ENCODE measurements at places on chromosomes 2 and 18.
A peak's percentile ranks its signal among the peaks of the same experiment; 100 is the strongest.

DNA sequence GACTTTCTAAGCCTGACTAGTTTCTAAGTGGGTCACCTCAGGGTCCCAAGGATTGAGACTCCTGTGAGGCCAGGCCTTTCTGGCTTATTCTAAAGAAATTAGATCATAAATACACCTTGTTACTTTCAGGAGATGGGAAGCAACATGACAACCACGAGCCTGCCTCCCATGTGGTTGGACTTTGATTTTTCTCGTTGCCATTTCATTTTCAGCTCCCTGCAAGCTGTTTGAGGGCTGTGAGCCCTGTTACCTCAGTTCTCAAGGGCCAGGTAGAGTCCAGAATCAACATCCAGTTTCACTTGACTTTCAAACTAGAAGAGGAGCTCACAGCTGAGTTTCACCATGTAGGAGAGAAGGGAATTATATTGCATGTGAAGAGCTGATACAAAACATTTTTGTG, 159.8 kb upstream of the BCL2L11 start:
- DNase-seq: no peak

- no peak for DNase-seq
Measured at GRCh38 chr2:239036819-239037558, 189.1 kb downstream of the TWIST2 start.

GRCh38 chr2:199602271-199602895, 144.6 kb upstream of the SATB2 start:
- no peak for DNase-seq

DNA sequence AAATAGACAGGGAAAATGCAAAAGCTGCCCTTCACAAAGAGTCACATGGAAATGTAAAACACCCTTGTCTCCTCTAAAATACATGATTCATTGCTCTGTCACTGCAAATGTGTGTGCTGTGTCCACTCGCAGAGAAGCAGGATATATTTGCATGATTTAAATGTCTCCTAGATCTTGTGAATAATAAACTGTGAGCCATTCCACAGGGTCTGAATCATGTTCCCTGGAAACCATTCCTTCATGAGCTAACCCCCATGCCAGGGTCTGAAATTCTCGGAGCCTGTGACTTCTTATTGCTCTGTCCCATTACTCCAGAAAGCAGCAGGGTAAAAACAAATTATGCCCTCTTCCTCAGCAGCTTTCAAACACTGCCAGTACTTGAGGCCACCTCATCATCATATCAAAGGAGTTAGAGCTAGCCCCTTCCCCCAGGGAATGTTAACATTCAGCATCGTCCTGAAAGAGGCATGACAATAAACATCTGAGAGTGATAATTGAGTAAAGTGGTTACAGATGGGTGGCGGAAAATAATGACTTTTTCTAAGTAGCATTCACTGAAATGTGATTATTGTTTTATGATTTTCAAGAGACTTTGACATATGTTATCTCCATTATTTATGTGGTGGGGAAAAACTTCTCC, 11.7 kb upstream of the CNGA3 start:
- peak; percentile 92 for DNase-seq

DNA sequence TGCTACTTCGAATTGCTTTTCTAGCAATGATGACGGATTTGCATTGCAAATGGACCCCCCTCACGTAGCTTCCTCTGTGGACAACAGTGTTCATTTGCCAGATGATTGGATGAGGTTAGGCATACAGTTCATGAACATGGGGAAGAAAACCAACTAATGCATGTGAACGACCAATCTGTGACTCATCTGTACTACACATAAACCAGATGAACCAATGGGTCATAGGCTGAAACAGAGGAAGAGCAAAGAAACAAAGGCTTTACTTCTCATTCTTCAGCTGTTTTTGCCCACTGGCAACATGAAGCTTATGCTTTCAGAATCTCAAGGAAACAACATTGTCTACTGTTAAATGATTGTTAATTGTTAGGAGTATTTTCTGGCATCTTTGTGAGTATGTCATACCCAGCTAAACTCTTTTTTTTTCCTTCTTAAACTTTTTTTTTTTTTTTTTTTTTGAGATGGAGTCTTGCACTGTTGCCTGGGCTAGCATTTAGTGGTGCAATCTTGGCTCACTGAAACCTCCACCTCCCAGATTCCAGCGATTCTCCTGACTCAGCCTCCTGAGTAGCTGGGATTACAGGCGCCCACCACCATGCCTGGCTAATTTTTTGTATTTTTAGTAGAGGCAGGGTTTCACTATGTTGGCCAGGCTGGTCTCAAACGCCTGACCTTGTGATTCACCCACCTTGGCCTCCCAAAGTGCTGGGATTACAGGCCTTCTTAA, 35.5 kb downstream of the EFEMP1 start:
- peak; percentile 94 for DNase-seq

DNA sequence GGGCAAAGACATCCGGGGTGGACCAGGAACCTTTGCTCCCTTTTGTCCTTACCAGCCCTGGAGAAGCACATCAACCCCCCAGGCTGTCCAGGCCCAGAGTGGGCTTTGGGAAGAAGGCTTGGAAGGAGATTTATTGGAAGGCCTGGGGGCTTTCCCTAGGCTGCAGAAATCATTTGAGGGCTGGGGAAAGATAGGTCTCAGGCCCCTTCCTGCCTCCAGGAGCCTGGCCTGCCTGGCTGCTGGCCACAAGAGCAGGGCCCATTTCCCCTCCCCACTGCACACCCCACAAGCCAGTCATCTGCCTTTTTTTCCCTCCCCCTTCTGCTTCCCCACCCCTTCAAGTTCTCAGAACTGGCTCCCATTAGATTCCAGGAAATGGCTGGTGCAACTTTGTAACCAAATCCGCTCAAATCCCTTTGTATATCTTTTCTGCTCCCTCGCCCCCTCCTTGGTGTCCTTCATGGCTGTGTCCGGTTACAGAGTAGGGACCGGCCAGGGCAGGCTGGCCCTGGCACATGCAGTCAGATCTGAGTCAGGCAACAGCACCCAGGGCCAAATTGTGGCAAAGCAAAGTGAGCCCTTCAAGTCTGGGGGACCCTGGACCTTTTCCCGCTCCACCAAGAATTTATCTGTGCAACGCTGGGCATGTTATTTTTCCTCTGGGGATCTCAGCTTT, 20.8 kb upstream of the TNP1 start:
- peak; percentile 13 for DNase-seq

- no peak for DNase-seq
Measured at GRCh38 chr2:238267884-238268680, 20.3 kb downstream of the PER2 start.

GRCh38 chr18:43547456-43547855, 270.2 kb upstream of the SYT4 start:
- DNase-seq: no peak

- peak; percentile 46 for DNase-seq
Measured at GRCh38 chr18:54607213-54608027, 16.4 kb downstream of the DYNAP start.

DNA sequence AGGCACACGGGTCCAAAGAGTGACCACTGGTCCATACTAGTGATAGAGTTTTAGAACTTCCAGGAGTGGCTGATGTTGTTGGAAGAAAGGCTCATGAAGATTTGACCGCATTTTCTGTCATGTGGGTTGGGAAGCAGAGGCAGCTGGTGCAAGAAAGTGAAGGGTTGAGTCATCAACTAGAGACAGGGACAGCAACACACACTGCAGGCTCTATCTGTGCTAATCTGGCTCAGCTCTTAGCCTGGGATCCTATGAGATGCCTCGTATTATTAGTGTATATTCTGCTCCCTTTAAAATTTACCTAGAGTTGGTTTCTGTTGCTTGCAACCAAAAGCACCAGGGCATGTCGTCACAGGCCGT, 2.5 kb upstream of the SH3RF3 start:
- peak; percentile 90 for DNase-seq

DNA sequence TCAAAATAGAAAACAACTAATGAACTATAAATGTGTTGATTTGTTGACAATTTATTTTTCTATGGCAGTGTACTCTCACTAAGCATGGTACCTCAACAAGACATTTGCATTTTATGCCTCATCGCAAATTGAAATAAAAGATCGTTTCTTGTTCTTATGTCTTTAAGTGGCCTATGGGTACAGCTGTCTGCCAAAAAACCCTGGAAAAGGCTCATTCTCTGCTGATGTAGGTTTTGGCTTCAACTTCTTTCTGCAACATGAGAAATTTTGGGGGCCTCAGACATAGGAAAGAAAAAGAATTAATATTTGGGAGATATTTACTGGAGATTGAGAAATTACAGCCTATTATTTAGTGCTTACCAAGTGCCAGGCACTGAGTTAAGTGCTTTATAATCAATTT, 205.1 kb upstream of the DPP10 start:
- no peak for DNase-seq

DNA sequence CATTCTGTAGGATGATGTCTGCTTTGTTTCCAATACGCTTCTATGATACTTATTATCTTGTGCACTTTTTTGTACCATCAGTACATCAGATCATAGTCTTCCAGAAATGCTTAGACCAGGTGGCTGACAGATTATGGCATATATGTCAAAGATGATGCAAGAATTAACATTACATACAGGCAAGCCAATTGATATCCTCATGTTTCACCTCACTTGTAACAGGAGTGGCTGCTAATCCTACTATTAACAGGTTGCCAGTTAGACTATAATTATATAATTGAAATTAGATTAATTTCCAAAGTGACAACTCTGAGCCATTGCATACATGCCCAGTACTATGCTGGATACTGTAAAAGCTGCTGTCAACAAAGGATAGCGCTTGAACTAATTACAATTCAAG, 77.2 kb downstream of the TLK1 start:
- no peak for DNase-seq

- DNase-seq: no peak
Measured at GRCh38 chr2:37011130-37011529, 44.8 kb upstream of the STRN start.

DNA sequence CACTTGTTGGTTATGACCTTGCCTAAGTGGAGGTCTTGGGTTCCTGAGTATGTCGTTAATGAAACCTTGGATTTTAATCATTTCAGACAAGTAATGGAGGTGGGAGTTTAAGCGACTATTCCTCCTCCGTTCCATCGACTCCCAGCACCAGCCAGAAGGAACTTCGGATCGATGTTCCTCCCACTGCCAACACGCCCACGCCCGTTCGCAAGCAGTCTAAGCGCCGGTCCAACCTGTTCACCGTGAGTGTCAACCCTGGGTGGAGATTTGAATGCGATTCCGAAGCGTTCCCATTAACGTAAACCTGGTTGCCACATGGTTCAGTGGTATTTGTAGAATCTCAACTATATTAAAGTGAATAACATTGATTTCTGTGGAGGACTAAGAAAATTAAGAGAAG, 305.4 kb downstream of the AGAP1 start:
- DNase-seq: no peak

DNA sequence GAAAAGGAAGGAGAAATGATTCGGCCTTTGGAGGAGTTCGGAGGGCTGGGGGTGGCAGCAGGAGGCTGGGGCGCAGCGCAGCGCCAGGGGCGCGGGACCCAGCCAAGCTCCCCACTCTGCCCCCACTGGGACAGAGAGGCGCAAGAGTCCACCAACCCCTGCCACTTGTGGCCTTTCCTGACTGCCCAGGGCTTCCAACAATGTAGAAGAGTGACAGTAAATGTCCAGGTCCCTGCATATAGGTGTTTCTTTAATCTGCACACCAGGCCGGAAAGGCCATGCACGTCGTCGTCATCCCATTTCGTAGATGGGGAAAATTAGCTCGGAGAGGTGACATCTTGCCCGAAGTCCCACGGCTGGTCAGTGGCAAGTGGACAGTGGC, 96.6 kb downstream of the INHBB start:
- DNase-seq: no peak

DNA sequence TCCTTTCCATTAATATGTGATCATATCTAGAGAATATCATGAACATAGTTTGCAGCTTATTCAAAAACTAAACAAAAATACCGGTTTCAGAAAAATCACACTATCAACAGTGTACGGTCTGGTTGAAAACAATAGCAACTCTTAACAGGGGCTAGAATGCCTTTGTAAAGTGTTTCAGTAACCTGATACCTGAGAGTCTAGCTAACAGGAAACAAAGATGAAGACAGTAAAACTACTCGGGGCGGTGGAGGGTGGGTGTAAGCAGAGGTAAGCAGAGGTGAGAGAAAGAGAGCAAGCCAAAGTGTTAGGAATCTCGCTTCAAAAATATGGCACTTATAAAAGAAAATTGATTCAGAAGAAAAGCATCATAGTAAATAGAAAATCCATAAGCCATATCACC, 109.0 kb upstream of the RGPD4 start:
- DNase-seq: no peak

DNA sequence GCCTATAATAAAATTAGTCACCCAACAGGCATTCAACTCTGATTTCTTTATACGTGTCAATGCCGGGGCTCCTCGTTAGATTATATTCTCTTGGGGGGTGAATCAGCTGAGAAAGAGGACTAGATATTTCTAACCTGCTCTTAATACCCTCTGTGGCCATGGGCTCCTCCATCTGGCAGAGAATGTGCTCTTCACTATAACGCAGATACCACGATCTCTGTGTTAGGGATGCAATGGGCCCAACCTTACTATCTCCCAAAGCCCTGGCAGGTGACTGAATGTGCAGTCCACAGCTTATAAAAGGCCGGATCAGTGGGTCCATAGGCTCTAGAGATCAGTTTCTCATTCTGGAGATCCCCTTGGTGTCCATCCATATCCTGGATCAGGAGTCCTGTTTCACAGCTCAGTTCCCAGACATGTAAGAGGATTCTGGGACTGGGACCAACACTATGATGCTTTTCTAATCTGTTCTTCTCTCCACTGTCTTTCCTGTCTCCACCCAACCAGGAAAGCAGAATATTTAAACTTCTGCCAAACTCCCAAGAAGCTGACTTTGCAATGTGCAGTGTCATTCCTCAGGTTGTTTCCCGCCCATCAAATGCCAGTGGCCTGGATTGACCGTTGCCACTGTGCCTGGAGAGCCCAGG, 71.4 kb upstream of the CELF4 start:
- no peak for DNase-seq

DNA sequence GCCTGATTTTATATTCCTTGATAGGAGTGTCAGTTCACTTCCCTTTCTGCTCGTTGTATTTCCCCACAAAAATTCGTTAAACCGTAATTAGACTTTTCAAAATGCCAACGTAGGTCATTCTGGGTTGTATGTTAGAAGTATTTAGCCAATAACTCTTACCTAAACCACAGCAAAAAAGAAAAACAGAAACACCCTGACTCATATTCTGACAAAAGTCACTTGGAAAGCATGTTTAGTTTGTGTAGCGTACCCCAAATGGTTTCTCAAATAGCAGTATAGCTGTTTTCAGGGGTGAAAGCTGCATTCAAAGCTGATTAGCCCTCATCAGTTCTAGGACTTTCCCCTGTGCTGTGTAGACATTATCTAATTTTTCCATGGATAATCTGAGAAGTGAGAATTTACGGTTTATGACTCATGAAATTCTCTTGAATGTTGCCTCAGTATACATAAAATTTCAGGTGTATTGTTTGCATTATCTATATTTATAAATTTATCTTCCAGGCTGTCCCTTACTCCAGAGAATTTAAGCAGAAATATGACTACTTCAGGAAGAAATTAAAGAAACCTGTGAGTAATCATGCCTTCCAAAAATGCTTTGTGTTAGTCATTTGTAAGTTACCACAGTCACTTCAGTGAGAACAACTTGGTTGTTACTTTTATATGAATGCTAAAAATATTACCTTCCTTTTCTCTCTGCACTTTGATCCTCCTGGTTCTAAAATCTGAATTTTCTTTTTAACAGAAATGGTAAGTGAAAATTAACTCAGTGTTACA, 264.9 kb downstream of the ALPK2 start:
- peak; percentile 75 for DNase-seq

Data from astrocyte (in vitro differentiated cells and primary cell).